ENCODE measurements at places on chromosomes 7 and 10.

DNA sequence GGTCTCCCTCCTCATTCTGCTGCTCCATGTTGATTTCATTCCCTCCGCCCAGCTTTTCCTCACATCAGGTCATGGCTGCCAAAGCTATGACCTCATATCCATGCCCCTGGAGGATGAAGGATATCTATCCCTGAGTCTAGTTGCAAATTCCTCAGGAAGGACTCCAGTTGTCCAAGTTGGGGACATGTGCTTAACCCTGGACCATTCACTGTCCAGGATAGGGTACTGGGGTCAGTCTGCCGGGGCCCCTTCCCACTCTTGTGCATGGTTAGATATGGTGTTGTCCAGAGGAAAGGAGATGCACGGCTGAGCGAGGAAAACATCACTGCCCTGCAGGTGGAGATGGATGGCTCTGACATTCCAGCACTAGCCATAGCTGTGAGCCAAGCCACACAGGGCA, 51.9 kb upstream of the COMTD1 start:
- no peak for DNase-seq

- no peak for DNase-seq
These were observed 63.3 kb upstream of the IL6 start for GRCh38 chr7:22663721-22664120.

DNA sequence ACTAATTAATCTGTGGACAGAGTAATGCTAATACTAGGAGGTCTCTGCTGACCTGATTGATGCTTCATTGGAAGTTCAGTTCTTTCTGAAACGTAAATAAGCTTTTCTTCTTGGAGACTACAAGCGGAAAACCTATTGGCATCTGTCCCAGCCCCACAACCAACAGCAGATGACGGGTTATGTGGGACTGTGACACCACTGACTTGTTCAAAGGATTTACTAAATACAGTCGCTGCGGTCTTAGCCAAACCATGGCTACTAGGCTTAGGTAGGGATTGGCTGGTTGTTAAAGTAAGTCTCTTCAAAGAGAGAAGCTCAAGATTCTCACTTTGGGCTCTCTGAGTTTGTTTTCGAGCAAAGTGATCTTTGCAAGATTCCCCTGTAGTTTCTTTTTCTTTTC, 68.3 kb downstream of the HYCC1 start:
- DNase-seq, result no peak

- DNase-seq, result no peak
These were observed 489.4 kb upstream of the SORCS1 start for GRCh38 chr10:107653832-107654287.

GRCh38 chr7:72223351-72223750, 188.8 kb downstream of the CALN1 start:
- DNase-seq, result no peak

DNA sequence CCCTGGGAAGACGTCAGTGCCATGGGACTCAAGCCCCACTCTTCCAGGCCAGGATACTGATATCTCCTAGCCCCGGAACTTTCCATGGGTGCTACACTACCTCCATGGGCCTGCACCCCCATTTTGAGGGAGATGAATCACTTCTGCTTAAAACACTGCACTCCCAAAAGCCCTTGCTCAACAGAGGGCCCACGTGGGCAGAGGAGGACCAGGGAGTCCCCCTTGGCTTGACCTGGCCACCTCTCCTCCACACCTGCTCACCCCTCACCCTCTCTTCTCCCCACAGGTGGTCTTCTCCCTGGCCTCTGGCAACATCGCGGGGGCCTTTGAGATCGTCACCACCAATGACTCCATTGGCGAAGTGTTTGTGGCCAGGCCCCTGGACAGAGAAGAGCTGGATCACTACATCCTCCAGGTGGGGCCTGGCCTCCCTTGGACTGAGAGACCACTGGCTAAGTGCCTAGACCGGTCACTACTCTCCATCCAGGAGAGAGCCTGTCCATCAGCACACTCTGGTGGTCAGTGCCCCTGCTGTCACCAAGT, 19.9 kb upstream of the C10orf105 start:
- no peak for DNase-seq

- no peak for DNase-seq
These were observed 46.8 kb downstream of the WIPF3 start for GRCh38 chr7:29853072-29853471.

GRCh38 chr10:50982989-50983388, 91.3 kb upstream of the PRKG1 start:
- no peak for DNase-seq

DNA sequence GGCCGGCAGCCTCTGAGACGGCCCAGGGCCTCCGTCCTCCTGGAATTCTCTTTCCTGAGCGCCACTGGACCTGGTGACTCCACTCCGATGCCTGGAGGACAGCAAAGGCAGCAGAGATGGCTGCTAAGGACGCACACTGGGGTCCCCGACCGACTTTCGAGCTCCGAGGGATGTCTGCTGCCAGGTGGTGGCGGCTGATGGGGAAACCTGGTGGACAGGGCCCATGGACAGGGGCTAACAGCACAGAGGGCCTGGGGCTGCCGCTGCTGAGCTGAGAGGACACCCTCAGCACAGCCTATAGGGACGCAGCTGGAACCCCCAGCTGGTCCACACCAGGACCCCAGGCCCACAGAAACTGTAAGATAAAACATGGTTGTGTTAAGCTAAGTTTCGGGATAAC, 366.3 kb downstream of the DNAJB6 start:
- DNase-seq, result no peak

DNA sequence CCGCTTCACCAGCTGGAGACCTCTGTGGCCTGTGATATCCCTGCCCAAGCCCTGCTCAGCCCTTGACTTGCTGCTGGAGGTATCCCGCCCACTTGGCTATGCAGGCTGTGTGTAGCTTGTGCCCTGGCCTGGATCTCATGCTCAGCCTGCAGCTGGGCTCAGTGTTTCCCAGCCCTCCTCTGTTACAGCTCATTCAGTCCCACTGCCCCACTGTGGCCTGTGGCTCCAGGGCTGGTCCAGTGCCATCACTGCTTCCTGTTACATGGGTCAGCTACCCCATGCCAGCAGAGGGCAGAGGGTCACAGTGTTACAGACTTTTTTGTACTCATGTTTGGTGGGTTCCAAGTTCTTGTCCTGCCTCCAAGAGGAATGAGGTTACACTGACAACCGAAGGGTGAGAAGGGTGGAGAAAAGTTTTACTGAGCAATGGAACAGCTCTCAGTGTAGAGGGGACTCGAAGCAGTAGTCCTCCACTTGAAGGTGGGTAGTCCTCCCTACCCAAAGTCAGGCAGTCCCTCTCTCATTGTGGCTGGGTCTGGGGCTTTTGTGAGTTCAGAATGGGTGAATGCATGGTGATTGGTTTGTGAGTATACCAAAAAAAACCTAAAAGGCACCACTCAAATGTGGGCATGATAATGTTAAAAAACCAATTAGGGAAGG, 100.4 kb downstream of the ANKRD7 start:
- no peak for DNase-seq

- peak; percentile 64 for DNase-seq
These were observed 43.3 kb upstream of the NFKB2 start for GRCh38 chr10:102352066-102352715.

DNA sequence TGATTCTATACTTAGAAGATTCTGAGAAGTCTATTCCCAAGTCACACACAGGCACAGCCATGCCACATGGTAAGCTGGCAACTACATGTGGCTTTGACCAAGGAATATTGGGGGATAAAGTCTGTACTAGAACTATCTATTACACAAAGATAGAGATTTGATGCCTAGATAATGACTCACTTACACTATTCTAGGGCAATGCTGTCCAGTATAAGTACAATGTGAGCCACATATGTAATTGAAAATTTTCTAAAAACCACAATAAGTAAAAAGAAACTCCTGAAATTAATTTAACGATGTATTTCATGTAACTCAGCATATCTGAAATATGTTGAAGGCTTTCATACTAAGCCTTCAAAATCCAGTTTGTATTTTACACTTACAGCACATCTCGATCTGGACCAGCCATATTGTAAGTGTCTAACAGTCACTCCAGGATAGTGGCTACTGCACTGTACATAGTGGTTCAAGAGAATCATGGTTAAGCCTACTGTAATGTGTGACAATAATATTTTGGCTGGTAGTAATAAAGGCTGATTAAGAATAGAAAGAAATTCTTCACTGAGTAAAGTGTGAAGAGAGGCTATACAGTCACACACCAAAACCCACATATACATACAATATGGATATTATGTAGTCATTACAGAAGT, 62.8 kb downstream of the RTKN2 start:
- no peak for DNase-seq

DNA sequence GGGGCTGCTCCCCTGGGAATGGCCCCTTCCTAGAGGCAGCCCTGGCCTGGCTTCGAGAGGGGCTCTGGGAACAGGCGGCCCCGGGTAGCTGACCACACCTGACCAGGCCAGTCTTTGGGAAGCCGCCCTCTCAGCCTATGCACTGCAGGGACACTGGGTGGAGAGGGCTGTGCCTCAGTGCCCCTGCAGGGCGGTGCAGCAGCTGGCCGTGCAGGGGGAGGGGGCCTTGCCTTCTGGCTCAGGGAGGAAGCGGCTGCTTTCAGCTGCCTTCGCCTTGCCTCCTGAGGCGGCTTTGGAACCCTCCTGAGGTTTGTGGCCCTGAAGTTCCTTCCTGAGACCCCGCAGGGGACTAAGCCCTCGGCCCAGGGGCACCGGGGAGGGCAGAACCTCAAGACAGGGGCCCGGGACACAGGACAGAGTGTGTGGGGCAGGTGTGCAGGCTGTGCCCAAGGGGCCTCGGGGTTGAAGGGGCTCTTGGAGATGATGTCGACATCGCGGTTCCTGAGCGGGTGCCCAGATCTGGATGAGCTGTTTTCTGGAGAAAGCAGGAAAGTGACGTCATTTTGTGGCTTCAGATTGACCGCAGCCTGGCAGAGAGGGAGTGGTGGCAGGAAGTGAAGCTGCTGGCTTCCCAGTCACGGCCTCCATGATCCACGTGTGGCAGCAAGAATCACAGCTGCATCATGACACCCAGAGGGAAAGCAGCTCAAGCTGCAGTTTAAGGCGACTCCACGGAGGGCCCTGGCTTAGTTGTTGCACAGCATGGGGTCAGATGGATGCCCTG, 17.7 kb downstream of the ADAM8 start:
- no peak for DNase-seq

DNA sequence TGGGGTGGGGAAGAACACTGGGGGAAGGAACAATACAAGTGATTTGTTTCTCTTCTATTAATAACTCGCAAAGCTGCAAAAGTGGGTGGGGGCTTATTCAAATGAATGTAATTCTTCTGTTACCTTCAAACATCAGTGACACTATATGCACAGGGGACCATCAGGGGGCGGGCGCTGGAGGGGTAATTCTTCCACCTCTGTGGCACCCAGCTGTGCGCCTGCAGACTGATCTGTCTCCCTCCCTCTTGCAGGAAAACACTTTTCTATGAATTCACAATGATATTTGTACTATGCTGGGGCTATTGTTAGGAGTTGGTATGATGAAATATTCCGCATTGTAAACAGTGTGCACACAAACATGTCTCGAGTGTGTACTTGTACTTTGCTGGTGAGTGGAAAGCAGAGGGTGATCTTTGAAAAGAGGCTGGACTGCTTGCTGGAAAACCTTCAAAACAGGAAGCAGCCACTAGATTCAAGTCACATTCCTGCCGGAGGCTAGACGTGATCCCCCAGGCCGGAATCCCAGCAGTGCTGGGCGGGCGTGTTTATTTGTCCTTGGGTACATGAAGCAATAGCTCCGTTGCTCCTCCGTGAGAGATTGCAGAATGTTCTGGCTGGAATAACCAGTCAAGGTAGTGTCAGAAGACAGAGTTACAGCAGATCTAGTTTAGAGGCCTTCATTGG, 15.8 kb upstream of the BNIP3 start:
- no peak for DNase-seq

DNA sequence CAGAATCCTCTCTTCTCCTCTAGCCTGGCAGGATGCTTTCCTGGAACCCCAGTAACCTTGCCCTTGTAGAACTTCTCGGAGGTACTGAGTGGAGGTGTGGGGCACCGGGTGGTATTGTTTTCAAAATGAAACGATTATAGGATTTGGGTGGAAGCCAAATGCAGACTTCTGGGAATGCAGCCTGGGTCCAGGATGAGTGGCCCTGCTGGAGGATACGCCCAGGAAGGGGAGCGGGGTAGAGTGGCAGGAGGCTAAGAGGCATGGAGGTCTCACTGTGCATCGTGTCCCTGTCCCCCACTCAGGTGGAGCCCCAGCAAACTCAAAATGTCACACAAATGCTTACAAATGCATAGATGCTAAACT, 109.1 kb upstream of the PPIF start:
- no peak for DNase-seq

- no peak for DNase-seq
These were observed 763.6 kb downstream of the PHTF2 start for GRCh38 chr7:78562191-78562590.

GRCh38 chr7:157526005-157526912, 189.5 kb downstream of the DNAJB6 start:
- no peak for DNase-seq

GRCh38 chr10:79440281-79440680, 5.1 kb downstream of the ZCCHC24 start:
- DNase-seq, result no peak

DNA sequence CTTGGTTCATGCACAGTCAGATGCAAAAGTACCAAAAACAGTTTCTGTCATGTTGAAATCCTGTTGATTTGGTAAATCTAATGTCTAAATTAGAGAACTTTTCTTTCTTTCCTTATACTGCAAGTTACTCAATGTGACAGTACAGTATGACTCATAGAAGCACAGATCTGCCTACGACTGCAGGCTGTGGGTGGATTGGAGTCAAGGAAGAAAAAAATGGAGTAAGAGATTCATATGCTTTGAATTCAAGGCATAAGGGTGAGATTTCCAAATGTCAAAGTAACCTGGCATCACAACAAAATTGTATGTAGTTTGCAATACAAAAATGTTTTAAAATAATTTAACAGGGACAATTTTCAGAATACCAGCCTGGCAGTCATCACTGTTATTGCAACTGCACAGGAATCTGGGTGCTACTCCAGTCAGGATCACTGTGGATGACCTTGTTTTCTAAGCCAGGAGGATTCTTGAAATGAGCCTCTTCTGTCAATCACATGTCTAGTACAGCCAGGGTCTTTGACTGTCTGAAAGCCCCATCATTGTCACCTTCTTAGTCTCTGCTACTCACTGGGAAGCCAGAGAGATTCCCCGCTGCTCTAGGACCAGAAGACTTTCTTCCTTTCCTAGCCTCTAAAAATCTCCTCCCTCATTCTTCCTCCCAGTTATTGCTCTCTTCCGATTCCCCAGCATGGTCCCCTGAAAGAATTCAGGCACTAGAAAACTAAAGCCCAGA, 83.6 kb downstream of the CD36 start:
- DNase-seq, result no peak

- no peak for DNase-seq
These were observed 25.2 kb downstream of the ACTA2 start for GRCh38 chr10:88927416-88927690.

GRCh38 chr7:92043637-92044036, 90.6 kb downstream of the CYP51A1 start:
- no peak for DNase-seq
